Daoy (cell line): ENCODE measurements at places on chromosomes 1 and 21. TPM values are rescaled to one million over a fixed set of nuclear protein-coding genes. Genes with fewer than 3 reads are reported as not detected.

- DNase-seq: peak; percentile 25
Observed at GRCh38 chr1:223323491-223324484, 40.2 kb downstream of the SUSD4 start.

DNA sequence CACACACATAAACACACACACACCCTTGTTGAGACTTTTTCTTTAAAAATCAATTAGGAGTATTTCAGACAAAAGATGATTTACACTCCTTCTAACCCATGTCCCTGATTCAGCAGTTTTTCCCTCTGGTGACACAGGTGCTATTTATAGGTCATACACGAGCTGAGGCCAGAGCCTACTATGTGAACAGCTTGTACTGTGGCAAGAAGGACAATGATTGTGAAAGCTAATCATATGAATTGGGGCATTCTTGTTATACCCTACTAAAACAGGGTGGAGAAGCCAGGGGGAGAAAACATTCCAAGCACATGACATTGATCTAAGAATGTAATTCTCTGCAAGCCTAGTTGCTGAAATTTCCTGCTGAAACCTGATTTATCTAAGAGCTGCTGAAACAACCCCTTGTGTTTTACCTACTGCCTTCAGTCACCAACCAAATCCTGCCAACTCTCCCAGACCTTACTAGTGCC lies 60.3 kb downstream of the XCL1 start:
- peak; percentile 21 for DNase-seq

GRCh38 chr1:205041998-205042910 lies 758 bp upstream of the CNTN2 start:
- DNase-seq: no peak

- no peak for DNase-seq
Observed at GRCh38 chr1:58282623-58283387, 263.7 kb downstream of the OMA1 start.

DNA sequence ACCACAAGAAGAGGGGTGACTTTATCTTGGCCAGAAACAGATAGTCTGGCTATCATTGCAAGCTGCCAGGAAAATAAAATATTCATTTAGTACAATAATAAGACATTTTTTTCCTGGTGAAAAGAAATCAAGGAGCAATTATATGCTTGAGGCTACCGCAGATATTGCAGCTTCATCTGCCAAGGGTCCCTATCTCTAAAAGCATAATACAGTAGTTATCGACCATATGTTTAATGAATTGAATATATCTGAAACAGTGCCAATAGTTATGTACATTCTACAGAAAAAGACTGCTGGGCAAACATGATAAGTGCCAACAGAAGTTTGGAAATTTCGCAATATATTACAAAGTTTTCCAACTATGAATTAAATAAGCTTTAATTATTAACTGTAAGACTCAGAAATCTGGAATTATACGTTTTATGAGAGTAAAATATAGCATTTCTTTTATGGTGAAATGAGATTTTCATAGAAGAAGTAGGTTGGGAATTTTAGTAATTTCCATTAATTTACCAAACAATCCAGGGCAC lies 561.1 kb upstream of the ZP4 start:
- no peak for DNase-seq

- DNase-seq: peak; percentile 28
Observed at GRCh38 chr1:44077421-44077820, 41.2 kb upstream of the KLF17 start.

Gene TDRD5
- 0.03 and 0.34 TPM in 2 replicates for total RNA-seq

Gene COL11A1
- not detected in 2 replicates for total RNA-seq

Gene OR14I1
- not detected in 2 replicates for total RNA-seq
